Posterior vena cava (tissue), 2 donors: ENCODE measurements at places on chromosomes 2 and 18. TPM values are rescaled to one million over a fixed set of nuclear protein-coding genes. Genes with fewer than 3 reads are reported as not detected.

SIX3 gene
- total RNA-seq: not detected

TRMT61B gene
- total RNA-seq: 17.1 TPM

FBXO15 gene
- not detected for total RNA-seq

UPP2 gene
- not detected for total RNA-seq

IL18R1 gene
- total RNA-seq: 7.4 TPM

NEMP2 gene
- 6.8 TPM for total RNA-seq

KATNAL2 gene
- 3.9 TPM for total RNA-seq

C1QL2 gene
- total RNA-seq: not detected

MYO5B gene
- total RNA-seq: 1.4 TPM

ABHD3 gene
- 8.4 TPM for total RNA-seq

POTEI gene
- not detected for total RNA-seq

EMILIN1 gene
- 178 TPM for total RNA-seq

AP1S3 gene
- 1.2 TPM for total RNA-seq
